Germinal center (tissue), 1 donor: ENCODE measurements at places on chromosomes 1 and 21.
A peak's percentile ranks its signal among the peaks of the same experiment; 100 is the strongest.

GRCh38 chr1:86687595-86687994 lies 16.8 kb upstream of the SH3GLB1 start:
- no peak for DNase-seq

DNA sequence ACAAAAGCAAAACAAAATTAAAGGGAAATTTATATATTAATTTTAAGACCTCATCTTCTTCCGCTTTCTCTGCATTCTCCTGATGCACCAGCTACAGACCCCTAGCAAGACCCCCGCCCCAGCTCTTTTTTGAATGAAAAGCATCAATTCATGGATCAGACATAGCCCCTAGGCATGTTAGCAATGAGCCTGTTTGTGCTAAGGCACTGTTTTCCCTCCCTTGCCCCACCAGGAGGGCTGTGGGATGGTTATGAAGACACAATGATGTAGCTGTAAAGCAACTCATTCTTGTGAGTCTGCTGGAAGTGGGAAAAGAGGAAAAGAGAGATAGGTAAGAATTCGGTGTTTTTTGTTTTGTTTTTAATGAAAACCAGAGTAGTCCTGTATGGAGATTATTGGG lies 88.5 kb upstream of the ZBTB18 start:
- no peak for DNase-seq

GRCh38 chr1:221263831-221264767 lies 384.9 kb downstream of the HLX start:
- DNase-seq = peak; percentile 57

DNA sequence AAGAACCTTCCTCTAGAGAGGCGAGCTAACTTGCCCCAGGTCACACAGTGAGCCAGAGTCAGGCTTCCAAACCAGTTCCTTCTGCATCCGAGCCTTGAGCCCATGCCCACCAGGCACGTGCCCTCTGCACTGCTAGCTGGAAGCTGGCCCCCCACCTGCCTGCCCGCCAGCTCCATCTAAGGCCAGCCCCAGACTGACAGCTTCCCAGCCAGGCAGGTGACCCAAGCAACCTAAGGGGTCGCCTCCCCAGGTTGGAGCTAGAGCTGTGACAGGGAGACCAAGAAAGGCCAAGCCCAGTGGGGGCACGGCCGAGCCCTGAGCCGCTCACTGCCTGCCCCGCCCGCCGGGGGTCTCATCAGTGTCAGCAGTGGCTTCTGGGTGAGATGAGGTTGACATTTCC lies 19.9 kb upstream of the C1QA start:
- DNase-seq = no peak

DNA sequence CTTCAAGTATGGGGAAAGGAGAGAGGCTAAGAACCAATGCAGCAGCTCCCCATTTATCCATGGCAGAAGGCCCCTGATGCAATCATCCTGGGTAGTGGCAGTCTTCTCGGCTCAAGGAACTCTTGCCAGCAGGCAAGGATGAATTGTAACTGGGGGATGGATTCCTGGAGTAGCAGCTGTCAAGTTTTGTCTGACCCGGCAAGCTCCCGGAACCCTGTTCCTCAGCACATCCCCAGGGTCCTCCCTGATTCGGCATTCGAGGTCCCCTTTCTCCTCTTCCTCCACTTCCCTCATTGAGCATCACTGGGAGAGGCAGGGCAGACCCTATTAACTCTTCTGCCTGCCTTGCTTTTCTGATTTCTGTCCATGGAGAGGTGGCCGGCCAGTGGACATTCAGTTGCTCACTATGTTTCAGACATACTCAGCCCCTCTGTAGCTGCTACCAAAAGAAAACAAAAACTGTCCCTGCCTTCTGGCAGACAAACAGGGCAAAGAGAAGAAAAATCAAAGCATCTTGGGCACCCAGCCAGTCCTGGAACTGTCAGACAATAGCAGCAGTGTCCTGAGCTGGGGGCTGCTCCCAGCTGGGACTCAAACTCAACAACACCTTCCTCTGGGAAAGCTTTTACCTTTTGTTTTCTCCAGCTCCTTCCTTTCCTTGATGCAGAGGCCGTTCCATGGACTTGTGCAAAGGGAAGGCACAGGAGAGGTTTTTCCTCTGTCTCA lies 5.6 kb upstream of the PTCH2 start:
- DNase-seq = no peak

DNA sequence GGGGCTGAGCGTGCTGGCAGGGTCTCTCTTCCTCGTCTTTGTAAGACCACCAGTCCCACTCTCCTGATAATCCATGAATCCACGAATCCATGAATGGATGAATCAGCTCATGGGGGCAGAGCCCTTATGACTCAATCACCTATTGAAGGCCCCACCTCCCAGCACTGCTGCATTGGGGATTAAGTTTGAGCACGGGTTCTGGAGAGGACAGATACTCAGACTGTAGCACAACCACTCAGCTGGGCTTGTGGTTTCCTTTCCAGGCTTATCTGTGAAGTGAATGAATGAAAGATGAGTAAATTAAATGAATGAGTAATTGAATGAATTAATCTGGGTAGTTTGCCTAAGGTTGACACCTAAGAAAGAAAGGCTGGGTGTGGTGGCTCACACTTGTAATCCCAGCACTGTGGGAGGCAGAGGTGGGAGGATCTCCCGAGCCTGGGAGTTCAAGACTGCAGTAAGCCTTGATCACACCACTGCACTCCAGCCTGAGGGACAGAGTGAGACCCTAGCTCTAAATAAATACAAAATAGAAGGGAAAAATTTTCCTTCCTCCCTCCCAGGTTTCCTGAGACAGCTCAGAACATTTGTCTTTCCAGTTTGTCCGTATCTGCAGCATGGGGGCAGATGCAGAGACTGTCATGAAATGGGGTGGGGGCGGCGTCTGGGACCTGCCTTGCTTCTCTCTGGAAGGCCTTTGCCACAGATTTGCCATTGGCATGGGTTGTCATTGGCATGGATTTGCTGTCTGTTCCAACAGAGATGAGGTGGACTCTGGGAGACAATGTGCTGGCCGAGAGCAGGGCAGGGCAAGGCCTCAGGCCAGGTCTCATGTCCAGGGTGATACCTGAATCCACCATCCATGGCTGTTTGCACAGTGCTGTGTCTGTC lies 187.7 kb upstream of the C1orf174 start:
- no peak for DNase-seq

GRCh38 chr1:156689035-156689952 lies 12.1 kb upstream of the NES start:
- DNase-seq = peak; percentile 88

DNA sequence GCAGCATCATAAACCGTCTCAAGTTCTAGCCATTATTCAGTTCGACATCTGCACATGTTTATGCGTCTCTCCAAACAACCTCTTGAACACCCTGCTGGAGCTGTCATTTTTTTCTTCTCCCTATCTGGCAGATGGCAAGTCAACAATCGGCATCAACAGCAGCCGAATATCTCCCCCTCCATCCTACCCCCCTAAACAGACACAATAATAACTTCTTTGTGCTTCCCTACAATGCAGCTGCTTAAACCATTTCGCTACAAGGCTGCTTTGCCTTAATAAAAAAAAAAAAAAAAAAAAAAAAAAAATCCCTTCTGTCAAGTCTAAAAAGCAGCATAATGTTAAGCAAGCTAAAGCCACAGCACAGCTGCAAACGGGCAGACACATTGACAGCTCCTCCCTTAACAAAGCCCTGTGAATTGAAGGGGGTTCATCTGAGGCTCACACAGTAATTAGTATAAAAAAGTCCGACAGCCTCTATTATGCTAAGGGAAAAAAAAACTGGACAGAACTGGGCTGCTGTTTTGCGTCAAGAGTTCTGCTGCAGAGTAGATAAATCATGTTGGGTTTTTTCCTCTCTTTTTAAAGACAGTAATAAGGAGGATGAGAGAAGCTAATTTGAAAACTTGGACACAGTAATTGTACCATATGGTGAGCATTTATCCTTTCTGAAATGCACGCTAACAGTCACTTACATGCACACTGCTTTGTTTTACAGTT lies 136.4 kb downstream of the AKT3 start:
- no peak for DNase-seq

DNA sequence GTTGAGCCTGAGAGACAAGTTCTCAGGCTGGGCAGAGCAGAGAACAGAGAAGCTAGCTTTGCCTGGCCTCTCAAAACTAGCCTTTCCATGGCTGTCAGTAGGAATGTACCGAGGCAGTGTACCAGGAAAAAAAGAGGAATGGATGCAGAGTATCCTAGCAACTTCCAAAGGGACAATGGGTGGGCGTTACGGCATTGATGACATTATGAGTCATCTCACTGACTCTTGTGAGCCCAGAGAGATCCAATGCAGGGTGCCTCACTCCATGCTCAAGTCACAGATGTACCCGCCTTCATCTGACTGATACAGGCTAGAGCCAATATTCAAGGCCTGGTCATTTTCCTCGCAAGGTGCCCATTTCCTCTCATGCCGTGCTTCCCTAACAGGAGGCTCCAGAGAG lies 51.4 kb upstream of the C8B start:
- no peak for DNase-seq

- no peak for DNase-seq
These were observed 144.4 kb upstream of the ETS2 start for GRCh38 chr21:38661197-38661871.

DNA sequence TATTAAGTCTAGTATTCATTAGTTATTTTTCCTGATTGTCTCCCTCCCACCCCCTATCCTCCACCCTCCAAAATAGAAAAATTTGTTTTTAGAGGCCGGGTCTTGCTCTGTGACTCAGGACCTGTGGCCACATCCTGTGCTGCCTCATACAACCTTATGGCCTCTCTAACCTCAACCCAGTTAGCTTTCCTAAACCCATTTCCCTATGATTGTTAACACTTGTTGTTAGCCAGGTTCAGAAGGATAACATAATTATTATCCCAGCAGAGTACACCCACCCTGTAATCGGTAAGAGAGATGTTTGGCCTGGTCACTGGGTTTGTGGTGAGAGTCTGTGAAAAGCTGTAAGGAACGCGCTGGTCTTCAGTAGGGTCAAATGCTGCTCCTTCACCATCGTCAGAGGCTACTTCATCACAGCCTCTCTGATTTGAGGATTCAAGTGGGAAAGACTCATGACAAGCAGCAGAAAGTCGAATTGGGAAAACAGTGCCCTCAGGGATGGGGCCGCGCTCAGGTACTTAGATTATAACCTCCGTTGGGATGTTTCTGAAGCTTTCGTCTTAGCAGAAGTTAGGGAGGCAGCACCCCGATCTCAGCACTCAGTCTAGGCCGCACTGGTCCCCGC lies 35.9 kb upstream of the HMGN1 start:
- DNase-seq = no peak

- DNase-seq = no peak
These were observed 21.7 kb downstream of the LHX4 start for GRCh38 chr1:180251526-180252305.

GRCh38 chr1:2275796-2276536 lies 47.8 kb downstream of the SKI start:
- no peak for DNase-seq

- DNase-seq = no peak
These were observed 178.2 kb upstream of the CAMK1G start for GRCh38 chr1:209405183-209405814.

- no peak for DNase-seq
These were observed 3.0 kb downstream of the A3GALT2 start for GRCh38 chr1:33317946-33318345.

- DNase-seq = no peak
These were observed 387.4 kb upstream of the CAMK1G start for GRCh38 chr1:209196140-209196539.

GRCh38 chr1:231799363-231799986 lies 172.9 kb downstream of the DISC1 start:
- DNase-seq = no peak

DNA sequence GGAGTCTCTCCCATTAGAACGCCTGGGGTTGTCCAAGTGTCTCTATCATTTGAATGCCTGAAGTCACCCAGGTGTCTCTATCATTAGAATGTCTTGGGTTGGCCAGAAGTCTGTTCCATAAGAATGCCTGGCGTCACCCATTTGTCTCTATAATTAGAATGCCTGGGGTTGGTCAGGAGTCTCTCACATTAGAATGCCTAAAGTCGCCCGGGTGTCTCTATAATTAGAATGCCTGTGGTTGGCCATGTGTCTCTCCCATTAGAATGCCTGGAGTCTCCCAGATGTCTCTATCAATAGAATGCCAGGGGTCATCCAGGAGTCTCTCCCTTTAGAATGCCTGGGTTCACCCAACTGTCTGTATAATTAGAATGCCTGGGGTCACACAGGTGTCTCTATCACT lies 54.5 kb downstream of the RNF187 start:
- DNase-seq = no peak

GRCh38 chr21:45405271-45405818 lies 380 bp downstream of the COL18A1 start:
- no peak for DNase-seq

DNA sequence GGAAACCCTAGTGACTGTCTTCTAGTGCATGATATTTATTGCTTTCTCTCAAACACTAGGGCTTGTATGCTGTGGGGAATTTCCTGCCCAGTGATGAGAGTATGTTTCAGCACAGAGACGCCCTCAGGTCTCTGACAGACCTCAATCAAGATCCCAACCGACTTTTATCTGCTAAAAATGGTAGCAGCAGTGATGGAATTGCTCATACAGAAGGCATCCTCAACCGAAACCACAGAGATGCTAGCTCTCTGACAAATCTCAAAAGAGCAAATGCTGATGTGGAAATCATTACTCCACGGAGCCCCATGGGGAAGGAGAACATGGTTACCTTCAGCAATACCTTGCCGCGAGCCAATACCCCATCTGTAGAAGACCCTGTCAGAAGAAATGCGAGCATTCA lies 41.3 kb downstream of the PLPPR4 start:
- DNase-seq = no peak

GRCh38 chr1:5514527-5515183 lies 477.6 kb downstream of the NPHP4 start:
- DNase-seq = peak; percentile 83

DNA sequence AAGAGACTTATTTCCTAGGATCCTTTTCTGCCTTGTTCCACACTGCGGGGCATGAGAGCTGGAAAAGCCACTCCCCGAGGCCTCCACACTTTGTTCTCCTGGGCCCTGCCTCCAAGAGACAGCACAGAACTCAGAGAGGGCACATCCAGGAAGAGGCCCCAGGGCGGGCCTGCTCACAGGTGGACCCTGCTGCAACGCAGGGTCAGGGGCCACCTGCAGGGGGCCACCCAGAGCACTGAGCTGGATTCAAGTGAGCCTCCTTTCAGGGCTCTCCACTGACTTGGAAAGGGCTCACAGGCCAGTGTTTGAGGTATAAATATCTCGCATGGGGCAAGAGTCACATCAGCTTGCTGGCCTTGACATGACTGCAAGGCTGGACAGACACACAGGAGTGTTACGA lies 4.8 kb downstream of the RGS16 start:
- DNase-seq = no peak

DNA sequence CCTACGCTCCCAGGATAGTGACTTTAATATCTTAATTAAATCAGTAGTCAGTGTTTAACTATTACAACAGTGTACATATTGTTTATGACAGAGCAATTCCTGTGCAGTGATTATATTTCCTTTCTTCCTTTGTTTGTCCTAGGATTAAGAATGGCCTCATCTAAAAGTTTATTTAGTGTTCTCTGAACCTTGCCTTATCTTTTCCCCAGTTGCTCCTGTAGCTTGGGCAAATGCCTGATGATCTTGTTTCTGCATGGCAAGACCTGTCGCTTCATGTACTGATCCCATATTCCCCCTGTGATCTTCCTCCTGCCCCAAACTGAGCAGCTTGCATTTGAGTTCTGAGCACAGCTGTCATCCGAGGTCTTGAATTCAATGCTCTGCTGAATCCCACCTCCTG lies 69.1 kb upstream of the STUM start:
- DNase-seq = no peak
